ENCODE measurements at places on chromosomes 2 and 18. TPM values are rescaled to one million over a fixed set of nuclear protein-coding genes. Genes with fewer than 3 reads are reported as not detected.

DNA sequence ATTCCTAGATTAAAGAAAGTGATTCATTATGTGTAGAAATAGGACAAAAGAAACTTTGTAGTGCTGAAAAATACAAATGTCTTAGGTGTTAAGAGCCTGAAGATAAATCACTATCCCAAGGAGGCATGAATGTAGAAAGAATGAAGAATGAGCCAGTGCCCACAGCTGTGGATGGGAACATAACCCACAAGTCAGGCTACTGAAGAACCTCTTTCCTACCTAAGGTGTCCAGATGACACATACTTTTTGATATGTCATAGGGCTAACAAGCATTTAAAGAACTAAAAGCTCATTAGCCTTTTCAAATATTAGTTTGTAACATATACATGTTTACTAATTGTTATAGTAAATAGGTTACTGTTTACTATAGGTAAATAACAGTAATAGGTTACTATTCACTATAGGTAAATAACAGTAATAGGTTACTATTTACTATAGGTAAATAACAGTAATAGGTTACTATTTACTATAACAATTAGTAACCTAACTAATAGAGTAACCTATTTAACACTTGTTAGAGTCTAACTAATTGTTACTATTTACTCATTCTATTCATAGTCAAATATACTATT is 275.0 kb upstream of the KYNU start:
- DNase-seq, result no peak

- DNase-seq, result no peak
Observed at GRCh38 chr2:48566592-48567310, 36.8 kb downstream of the STON1 start.

Gene DCC
- not detected for total RNA-seq

Gene CRYGC
- total RNA-seq, result not detected

Gene RAB31
- 14.2 TPM for total RNA-seq

Measured in Caki2 (cell line).